ENCODE measurements at places on chromosomes 6 and 20.

GRCh38 chr6:3318226-3318625 is 59.5 kb downstream of the PSMG4 start:
- DNase-seq = no peak

DNA sequence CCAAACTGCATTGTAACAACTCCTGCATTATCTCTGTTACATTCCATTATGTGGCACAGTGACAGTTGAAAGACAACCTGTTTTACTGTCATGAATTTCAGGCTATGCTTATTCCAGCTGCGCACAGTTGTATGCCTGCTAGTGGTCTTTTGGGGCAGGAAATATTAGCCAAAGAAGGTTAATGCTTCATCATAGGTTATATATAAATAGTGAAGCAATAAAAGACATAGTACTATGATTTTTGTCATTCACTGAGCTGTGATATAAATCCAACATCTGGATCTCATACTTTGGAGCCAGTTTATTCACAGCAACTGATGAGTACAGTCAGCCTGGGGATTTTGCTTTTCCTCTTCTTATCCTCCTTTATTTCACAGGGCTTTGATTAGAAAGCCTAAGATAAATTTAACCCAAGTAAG is 55.6 kb downstream of the FILIP1 start:
- DNase-seq = no peak

DNA sequence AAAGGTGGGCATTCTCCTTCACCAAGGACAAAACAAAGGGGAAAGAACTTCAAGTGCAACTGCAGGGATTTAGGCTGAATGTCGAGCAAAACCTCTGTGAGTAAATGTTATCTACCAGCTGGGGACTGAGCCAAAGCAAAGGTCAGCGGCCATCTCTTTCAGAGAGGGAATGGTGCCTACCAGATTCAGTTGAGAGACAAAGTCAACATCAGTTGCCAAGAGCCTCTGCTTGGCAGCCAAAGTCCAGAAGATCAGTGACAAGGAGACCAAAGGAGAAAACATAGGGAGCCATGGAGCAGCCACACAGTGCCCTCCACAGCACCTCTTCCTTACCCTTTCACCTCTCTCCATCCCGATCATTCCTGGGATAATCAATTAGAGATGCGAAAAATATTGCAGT is 472.5 kb downstream of the KIF16B start:
- no peak for DNase-seq

DNA sequence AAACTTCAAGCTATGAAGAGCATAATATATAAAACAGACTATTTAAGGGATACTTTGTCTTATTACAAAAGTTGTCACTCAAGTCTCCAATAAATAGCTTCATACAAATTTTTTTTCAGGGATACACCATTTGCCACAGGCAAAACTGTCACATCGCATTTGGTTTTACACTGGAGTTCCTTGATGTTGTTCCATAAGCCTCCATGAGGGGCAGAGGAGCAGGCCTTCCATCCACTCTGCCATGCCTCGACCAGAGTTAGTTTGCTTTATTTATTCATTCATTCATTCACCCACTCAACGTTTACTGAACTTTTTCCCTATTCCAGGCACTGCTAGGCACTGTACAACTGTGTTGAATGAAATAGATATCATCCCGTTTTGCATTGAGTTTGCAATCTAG is 246.6 kb downstream of the PHF3 start:
- no peak for DNase-seq

DNA sequence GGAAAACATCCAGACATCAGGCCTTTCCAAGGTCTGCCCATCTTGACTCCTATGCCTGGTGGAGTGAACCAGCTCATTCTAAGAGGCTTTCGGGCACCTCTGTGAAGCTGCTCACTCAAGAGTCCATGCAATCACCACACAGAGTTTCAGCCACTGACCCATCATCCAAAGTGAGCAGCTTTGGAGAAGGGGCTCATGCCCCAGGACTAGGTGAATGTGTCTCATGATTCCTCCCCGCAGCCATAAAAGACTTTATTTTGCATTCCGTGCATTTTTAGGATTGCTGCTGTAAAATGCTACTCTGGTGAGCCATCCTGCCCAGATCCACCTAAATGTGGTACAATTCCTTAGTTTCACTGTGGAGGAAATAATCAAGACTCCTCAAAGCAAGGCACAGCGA is 44.5 kb upstream of the EZR start:
- DNase-seq = no peak

- peak; percentile 90 for DNase-seq
Measured at GRCh38 chr20:33993576-33994221, at the start of gene RALY. RALY (plus strand) TSS chr20:33993911; CDS start chr20:34072075, 78,164 bp downstream.

DNA sequence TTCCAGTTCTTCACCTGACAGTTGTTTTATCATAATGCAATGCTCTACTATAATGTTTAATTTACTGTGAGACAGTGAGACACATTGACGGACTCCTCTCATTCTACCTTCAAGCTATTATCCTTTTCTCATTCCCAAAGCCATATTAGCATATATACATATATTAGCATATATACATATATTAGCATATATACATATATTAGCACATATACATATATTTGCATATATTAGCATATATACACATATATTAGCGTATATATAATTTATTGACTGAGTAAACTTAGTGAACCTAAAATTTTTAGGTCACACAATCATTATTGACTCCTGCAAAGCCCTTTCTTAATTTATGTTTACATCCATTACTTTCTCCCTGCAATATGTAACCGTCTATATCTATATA is 555.0 kb upstream of the ADGRB3 start:
- no peak for DNase-seq

DNA sequence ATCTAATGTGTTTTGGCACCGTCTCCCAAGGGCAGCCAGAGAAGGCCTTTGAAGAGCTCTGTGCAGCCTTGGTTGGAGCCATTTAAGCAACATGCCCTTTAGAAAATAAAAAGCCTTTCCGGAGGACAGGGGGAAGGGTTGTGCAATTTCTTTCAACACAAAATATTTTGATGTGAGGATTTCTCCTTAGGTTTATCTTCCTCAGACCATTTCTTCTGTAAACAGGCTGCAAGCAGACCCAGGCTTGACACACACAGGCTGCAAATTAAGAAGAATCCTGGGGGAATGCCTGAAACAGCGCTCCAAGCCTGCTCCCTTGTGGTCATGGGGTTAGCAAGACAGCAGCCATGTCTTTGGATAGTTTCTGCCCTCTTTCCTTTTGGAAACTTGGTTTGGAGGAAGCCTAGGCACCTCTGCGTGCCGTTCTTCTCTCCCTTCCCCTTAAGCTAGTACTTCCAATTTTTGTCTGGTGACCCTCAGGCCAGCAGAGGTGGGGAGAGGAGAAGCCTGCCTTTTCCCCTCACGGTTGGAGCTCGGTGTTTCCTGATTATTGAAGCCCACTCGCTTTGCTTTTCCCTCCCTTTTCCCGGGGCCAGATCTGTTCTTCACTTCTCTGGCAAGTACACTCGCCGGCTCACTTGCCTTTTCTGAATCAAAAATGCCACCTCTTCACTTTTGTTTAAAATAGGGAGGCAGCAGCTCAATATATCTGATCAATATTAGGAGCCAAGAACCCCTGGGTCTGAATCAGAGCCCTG is 39.6 kb upstream of the NOX3 start:
- no peak for DNase-seq

DNA sequence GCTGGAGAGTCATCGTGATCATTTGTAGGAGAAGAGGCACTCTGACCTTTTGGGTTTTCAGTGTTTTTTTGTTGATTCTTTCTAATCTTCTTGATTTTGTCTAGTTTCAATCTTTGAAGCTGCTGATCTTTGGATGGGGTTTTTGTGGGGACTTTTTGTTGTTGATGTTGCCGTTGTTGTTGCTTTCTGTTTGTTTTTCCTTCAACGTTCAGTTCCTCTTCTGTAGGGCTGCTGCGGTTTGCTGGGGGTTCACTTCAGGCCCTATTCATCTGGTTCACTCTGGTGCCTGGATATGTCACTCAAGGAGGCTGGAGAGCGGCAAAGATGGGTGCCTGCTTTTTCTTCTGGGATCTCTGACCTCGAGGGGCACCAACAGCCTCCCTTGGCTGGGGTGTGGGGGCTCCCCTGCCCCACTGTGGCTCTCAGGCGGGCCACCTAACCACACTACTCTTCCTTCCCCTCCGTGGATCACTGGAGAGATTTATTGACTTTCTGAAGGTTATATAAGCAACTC is 21.5 kb upstream of the TMEM244 start:
- DNase-seq = no peak

GRCh38 chr6:48475275-48475674 is 364.3 kb upstream of the PTCHD4 start:
- DNase-seq = no peak

DNA sequence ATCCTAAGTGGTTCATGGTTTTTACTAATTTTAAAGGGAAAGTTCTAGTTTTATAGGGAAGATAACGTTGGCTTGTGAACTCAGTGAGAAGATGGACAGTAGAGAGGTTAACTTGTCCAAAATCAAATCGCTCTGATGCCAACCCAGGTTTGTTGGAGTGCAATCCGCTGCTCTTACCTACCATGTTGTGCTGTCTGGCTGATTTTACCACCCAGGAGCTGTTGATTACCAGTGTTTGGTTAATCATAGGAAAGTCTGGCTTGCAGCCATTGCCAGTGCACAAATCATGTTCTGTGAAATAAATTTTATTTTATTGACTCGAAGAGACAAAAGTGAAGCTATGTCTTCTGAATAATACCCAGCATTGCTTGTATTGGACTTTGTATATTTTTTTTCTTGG is 92.4 kb downstream of the PLCB4 start:
- no peak for DNase-seq

DNA sequence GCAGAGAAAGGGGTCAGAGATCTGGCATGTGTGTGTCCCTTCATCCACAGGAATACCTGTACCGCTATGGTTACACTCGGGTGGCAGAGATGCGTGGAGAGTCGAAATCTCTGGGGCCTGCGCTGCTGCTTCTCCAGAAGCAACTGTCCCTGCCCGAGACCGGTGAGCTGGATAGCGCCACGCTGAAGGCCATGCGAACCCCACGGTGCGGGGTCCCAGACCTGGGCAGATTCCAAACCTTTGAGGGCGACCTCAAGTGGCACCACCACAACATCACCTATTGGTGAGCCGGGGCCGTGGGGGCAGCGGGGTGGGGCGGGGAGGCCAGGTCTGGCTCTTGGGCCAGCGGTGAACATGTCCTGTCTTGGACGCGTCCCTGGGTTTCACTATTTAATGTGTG is 1.1 kb downstream of the MMP9 start:
- DNase-seq = no peak

GRCh38 chr6:109420751-109421150 is 19.7 kb downstream of the PPIL6 start:
- no peak for DNase-seq

GRCh38 chr6:139080255-139080920 is 51.8 kb downstream of the ABRACL start:
- DNase-seq = no peak

GRCh38 chr6:33903579-33903978 is 99.8 kb upstream of the MLN start:
- no peak for DNase-seq

DNA sequence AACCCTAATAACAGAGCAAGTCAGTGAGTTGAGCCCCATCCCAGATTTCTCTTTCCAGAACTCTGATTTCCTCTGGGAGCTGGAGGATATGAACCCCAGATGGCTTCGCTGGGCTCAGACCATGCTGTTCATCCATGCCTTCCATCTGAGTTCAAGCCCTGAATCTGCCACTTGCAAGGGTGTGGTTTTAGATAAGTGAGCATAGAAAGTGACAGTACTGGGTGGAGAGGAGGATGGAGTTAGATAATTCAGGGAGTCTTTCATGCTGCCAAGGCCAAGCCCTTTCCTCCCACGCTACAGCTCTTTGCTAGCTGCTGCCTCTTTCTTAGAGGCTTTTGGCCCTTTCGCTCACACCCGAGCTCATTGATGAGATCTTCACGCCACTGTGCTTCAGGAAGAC is 57.2 kb upstream of the MAFB start:
- no peak for DNase-seq

DNA sequence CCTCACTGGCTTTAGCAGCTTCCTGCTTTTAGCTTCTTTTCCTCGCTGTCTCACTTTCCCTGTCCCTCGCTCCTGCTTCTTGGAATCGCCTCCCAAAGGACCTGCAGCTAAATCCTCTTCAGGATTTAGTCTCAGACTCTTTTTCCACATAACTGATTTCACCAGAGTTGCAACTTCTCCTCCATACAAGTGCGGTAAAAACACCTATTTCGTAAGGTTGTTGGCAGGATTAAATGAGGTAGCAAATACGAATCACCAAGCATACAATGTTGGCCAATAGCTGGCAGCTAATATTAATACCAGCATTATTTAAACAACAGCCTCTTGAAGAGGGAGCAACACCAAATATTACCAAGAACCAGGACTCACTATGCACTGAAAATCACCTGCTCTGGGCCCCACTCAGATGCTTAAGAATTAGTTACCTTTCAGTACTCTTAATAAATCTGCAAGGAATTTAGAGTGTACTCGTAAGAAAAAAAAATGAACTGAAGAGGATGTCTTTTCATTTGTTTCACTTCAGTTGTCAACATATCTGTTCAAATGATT is 123.0 kb downstream of the DTNBP1 start:
- DNase-seq = no peak

DNA sequence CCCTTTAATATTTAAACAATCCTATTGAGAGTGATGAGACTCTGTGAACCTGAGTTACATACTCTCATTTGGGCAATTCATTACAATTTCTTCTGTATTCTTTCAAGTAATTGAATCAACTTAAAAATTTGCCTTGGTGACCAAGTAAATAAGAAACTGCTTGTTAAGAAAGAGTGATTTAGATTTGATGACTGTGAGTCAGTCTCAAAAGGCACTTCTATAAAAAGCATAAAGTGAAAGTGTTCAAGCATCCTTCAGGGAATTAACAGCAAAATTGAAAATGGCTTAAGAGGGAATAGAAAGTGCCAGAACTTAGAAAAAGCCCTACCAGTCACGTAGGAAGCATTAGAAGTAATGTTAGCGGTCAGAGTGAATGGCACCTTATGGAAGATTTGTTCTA is 654.7 kb downstream of the EPM2A start:
- no peak for DNase-seq

DNA sequence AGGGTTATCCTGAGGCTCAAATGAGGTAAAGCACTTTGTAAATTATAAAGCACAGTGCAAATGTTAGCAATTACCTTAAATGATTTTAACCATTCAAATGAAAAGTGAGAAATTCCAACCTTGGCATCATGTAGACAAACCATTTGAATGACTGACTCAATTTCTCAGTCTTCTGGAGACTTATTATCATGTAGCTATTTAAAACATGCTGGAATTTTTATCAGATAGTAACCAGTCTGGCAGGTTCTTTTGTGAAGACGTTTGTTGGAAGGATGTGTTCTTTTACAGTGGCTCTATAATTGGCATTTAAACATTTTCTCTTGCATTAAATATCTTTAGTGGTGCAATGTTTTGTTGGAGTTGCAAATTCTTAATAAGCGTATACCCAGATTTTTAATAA is 386.6 kb downstream of the NKAIN2 start:
- DNase-seq = no peak

Data from CMK (cell line).